ENCODE measurements at places on chromosomes 4 and X. TPM values are rescaled to one million over a fixed set of nuclear protein-coding genes. Genes with fewer than 3 reads are reported as not detected.

Gene MAMLD1
- total RNA-seq, result 4.3 TPM

- no peak overlapping the region for H3K4me3 ChIP-seq
- no peak for DNase-seq
- no peaks in the 10 kb centered on the region for H3K36me3 ChIP-seq
- no peaks in the 10 kb centered on the region for H3K27me3 ChIP-seq
- no peak overlapping the region for H3K27ac ChIP-seq
Measured at GRCh38 chr4:109998867-109999584, 86.3 kb downstream of the EGF start.

Gene GATA1
- total RNA-seq, result 1.6 TPM

- no peak overlapping the region for H3K27ac ChIP-seq
- no peak overlapping the region for H3K4me3 ChIP-seq
- H3K36me3 ChIP-seq, result no peaks in the 10 kb centered on the region
- no peaks in the 10 kb centered on the region for H3K27me3 ChIP-seq
- H3K4me1 ChIP-seq, result no peaks in the 10 kb centered on the region
Measured at GRCh38 chr4:24076811-24077210, 187.0 kb upstream of the PPARGC1A start.

DNA sequence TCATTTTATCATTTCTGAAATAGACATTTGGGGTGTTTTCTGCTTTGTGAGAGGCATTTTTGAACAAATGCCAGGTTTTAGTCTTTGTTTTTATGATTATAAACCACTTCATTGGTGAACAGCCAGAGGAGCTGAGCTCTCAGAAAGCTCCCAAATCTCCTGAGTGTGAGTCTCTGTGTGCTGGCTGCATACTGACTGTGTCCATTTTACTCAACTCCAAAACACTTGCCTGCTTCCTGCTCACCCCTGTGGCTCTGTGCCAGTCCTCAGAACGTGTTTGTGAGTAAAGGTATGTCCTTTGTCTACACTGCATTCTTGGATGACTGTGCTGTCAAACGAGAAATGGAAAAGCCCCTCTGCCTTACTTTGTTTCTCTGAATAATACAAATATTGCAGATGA lies 5.4 kb upstream of the LRAT start:
- H3K27me3 ChIP-seq, result no peaks in the 10 kb centered on the region
- H3K4me3 ChIP-seq, result no peak overlapping the region
- DNase-seq, result no peak
- H3K36me3 ChIP-seq, result no peaks in the 10 kb centered on the region
- no peak overlapping the region for H3K27ac ChIP-seq

DNA sequence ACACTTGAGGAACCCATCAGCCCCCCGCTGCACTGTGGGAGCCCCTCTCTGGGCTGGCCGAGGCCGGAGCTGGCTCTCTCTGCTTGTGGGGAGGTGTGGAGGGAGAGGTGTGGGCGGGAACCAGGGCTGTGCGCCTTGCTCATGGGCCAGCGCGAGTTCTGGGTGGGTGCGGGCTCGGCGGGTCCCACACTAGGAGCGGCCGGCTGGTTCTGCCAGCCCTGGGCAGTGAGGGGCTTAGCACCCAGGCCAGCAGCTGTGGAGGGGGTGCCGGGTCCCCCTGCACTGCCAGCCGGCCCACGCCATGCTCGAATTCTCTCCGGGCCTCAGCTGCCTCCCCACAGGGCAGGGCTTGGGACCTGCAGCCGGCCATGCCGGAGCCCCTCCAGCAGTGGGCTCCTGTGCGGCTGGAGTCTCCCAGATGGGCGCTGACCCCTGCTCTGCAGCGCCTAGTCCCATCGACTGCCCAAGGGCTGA lies 430.2 kb downstream of the FAT4 start:
- no peaks in the 10 kb centered on the region for H3K36me3 ChIP-seq
- H3K4me3 ChIP-seq, result no peak overlapping the region
- no peaks in the 10 kb centered on the region for H3K27me3 ChIP-seq
- no peaks in the 10 kb centered on the region for H3K4me1 ChIP-seq

DNA sequence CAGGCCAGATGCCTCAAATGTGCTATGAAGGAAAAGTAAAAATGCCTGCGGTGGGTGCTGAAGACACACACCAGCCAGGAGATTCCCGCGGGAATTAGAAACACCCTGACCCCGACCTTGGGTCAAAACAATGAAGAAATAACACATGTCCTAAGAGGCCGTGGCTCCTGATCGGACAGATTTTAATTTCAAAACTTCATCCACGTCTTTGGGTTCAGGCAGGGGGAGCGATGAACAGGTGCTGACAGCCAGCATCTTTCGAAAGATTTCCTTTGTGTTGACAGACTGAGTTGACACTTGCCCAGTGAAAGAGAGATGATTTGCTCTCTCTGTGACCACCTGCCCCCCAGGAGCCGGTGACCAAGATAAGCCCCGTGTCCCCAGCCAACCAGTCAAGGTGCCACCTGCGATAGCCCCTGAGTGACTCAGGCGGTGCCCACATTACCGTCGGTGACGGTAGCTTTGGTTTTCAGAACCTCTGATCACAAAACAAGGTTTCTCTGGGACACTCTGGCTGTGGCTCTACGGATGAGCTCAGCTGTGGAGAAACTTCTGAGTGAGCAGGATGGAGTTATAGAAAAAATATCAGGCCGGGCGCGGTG lies 11.0 kb upstream of the IL3RA start:
- no peaks in the 10 kb centered on the region for H3K27me3 ChIP-seq
- no peaks in the 10 kb centered on the region for H3K4me1 ChIP-seq
- H3K4me3 ChIP-seq, result no peak overlapping the region
- DNase-seq, result no peak
- no peaks in the 10 kb centered on the region for H3K36me3 ChIP-seq
- H3K27ac ChIP-seq, result no peak overlapping the region

Gene PHKA1
- total RNA-seq, result 2.3 TPM

Gene TXLNG
- total RNA-seq, result 11.1 TPM

DNA sequence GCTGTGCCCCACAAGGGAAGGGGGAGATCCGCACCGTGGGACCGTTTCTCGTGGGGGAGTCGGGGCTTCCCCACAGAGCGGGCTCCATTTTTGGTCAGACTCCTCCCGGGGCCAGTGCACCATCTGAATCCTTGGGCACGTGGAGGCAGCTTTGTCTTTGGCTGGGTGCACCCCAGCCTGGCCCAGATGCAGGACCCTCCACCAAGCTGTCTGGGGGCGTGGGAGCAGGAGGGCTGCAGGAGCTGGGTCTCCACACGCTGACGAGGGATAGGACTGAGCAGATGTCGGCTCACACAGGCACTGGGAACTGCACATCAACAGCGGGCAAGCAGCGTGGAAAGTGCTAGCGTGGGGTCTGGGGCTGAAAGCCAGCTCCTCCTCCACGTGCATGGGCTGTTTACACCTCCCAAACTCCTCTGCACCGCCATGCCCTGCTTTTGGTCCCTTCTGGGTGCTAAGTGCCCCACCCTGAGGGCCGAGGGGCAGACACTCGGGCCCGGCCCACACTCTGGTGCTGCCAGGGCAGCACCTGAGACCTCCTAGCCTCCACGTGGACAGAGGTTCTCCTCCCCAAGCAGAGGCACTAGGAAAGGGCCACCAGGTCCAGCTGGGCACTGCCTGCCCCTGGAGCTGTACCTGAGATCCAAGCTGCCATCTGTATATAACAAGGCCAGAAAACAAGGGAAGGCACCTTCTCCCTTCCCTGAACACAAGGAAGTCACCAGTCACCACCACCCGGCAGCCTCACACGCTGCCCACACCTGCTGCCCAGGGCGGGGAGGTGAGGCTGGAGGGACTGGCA lies 13.8 kb downstream of the DGKQ start:
- no peak for DNase-seq
- no peak overlapping the region for H3K27ac ChIP-seq
- H3K4me1 ChIP-seq, result no peaks in the 10 kb centered on the region
- H3K27me3 ChIP-seq, result no peaks in the 10 kb centered on the region
- no peak overlapping the region for H3K4me3 ChIP-seq

Gene SOWAHB
- total RNA-seq, result 1.3 TPM

Gene ARR3
- total RNA-seq, result not detected

GRCh38 chrX:40688929-40689328 lies 41.6 kb upstream of the CXorf38 start:
- H3K27me3 ChIP-seq, result no peaks in the 10 kb centered on the region
- H3K4me3 ChIP-seq, result no peak overlapping the region
- DNase-seq, result no peak
- H3K36me3 ChIP-seq, result peaks cover 3% of the 10 kb centered on the region
- H3K27ac ChIP-seq, result no peak overlapping the region

Gene CLCN4
- total RNA-seq, result 8.2 TPM

DNA sequence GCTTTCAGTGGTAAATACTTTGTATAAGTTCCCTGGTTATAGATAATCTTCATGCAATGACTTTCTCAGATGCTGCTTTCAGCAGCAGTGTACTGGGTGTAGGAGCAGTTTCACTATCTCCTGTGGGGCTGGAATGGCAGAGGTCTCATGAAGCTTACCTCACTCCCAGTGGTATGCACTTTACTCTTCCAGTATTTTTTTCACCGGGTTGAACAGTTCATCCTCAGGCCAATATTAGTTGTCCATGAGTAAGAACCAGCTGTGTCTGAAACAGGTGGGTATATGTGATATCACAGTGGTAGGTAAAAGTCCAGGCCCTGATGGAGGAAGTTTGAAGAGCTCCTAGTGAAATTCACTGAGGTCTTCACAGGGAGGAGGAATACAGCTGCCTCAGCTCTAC lies 351.5 kb upstream of the EMCN start:
- no peak overlapping the region for H3K4me3 ChIP-seq
- no peak for DNase-seq
- no peaks in the 10 kb centered on the region for H3K4me1 ChIP-seq
- no peaks in the 10 kb centered on the region for H3K36me3 ChIP-seq

DNA sequence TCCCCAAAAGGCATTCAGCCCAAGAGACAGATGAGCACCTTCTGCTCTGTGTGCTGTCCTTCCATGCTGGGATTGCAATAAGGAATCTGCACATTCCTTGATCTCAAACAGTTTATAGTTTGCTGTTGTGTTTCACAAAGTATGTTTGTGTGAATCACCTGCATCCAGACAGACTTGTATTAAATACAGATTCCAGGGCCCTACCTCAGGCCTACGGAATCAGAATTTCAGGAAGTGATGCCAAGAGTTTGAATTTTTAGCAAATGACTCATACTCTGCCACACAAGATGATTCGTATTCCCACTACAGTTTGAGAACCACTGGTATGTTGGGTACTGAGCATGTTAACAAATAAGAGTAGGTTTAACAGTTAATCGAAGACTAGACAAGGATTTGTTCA lies 7.0 kb downstream of the VAMP7 start:
- H3K27me3 ChIP-seq, result no peaks in the 10 kb centered on the region
- no peaks in the 10 kb centered on the region for H3K4me1 ChIP-seq
- H3K27ac ChIP-seq, result no peak overlapping the region
- no peak for DNase-seq
- H3K4me3 ChIP-seq, result no peak overlapping the region

DNA sequence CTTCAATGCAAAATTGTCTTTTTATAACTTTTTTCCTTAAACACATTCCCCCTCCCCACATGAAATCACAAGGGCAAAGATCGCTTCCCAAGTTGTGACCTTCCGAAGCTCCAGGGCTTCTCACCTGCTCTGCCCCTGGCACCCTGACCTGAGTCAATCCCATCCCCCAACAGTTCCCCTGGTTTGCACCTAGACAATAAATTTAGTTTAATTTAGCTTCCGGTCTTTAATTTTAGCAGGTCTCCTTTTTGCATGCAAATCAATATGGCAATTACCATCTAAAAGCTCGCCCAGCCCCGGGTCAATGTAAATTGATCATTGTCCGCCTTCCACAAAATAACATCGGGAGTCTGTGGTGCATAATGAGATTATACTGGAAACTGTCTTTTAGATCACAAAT lies 6.8 kb downstream of the BCOR start:
- no peak for DNase-seq
- no peaks in the 10 kb centered on the region for H3K27me3 ChIP-seq
- no peak overlapping the region for H3K27ac ChIP-seq
- no peak overlapping the region for H3K4me3 ChIP-seq
- H3K36me3 ChIP-seq, result no peaks in the 10 kb centered on the region
- peaks cover 17% of the 10 kb centered on the region for H3K4me1 ChIP-seq

DNA sequence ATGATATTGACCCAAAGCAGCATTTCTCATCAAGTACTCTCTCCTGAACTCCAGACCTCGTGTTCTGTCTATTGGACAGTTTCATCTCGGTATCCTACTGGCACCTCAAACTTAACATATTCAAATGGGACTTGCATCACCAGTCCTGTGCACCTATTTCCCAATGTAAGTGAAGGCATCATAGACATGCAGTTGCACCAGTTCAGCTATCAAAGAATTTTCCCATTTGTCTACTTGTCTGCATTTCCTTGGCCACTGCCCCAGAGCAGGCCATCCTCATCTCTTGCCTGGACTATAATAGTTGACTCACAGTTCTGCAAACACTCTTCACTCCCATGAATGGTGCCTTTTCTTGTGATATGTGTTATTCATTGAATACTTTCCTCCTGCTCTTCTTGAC lies 11.3 kb upstream of the LIMCH1 start:
- H3K27me3 ChIP-seq, result no peaks in the 10 kb centered on the region
- no peak overlapping the region for H3K4me3 ChIP-seq
- no peak overlapping the region for H3K27ac ChIP-seq

DNA sequence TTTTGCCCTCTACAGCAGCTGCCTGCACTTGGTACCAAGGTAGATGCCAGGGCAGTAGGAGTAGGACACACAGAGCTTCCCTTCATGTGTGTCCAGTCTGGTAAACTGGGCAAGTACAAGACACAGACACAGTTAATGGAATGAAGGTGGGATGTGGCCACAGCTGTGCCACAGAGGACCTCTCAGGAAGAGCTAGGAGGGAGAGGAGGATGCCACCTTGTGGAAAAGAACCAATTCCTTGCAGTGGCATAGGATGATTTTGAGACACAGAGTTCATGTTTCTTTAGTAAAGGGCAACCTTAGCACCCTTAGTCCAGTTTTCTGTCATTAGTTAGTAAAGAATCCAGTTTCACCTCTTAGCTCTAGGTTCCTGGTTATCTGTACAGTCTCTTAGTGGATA lies 36.3 kb upstream of the TBC1D14 start:
- no peak overlapping the region for H3K27ac ChIP-seq
- peaks cover 9% of the 10 kb centered on the region for H3K36me3 ChIP-seq
- DNase-seq, result no peak
- peaks cover 13% of the 10 kb centered on the region for H3K4me1 ChIP-seq
- no peaks in the 10 kb centered on the region for H3K27me3 ChIP-seq

Gene ARAP2
- total RNA-seq, result 35.6 TPM

- H3K36me3 ChIP-seq, result no peaks in the 10 kb centered on the region
- H3K27ac ChIP-seq, result peak overlapping the region; percentile 17
- H3K4me1 ChIP-seq, result no peaks in the 10 kb centered on the region
- H3K27me3 ChIP-seq, result no peaks in the 10 kb centered on the region
Measured at GRCh38 chr4:25098964-25099891, 61.0 kb downstream of the SEPSECS start.

Gene BEND2
- not detected for total RNA-seq

Gene SORBS2
- total RNA-seq, result 82.8 TPM

DNA sequence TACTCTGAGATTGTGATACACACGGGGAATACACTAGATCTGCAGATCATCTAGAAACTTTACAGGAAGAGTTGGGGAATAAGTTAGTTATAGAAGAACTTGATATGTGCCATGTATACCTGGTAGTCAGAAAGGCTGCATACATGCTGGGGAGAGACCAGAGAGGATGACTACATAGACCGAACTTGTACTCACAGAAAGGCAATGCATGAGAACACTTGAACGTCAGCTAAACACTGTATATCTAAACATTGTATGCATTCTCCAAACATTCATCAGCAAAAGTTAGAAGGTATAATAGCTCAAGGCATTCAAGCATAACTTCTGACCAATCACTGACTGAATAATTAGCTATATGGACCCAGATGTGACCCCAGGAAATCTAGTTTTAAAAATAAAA lies 78.0 kb upstream of the PDHA2 start:
- no peaks in the 10 kb centered on the region for H3K36me3 ChIP-seq
- no peak overlapping the region for H3K27ac ChIP-seq
- H3K4me1 ChIP-seq, result no peaks in the 10 kb centered on the region
- no peak for DNase-seq
